ENCODE measurements at places on chromosomes 4 and X. TPM values are rescaled to one million over a fixed set of nuclear protein-coding genes. Genes with fewer than 3 reads are reported as not detected.

DAPP1 gene
- not detected for total RNA-seq

ANXA3 gene
- 117 TPM for total RNA-seq

PPEF2 gene
- total RNA-seq = not detected

MAP7D2 gene
- total RNA-seq = 0.23 TPM

PNCK gene
- 0.42 TPM for total RNA-seq

CTAG2 gene
- not detected for total RNA-seq

CTAG1A gene
- not detected for total RNA-seq

ADH1B gene
- total RNA-seq = not detected

CT55 gene
- total RNA-seq = not detected

YY2 gene
- total RNA-seq = 2.3 TPM

SOD3 gene
- total RNA-seq = not detected

ZNF630 gene
- total RNA-seq = 1.6 TPM

CYLC1 gene
- not detected for total RNA-seq

Data from NCI-H460 (cell line).